ENCODE measurements at places on chromosomes 16 and 17. TPM values are rescaled to one million over a fixed set of nuclear protein-coding genes. Genes with fewer than 3 reads are reported as not detected.
A peak's percentile ranks its signal among the peaks of the same experiment; 100 is the strongest.

- no peak overlapping the region for H3K4me3 ChIP-seq
- H3K27me3 ChIP-seq, result peaks cover 37% of the 10 kb centered on the region
- H3K36me3 ChIP-seq, result no peaks in the 10 kb centered on the region
- DNase-seq, result peak; percentile 16
- no peaks in the 10 kb centered on the region for H3K4me1 ChIP-seq
Observed at GRCh38 chr16:31243734-31244670, 15.8 kb upstream of the ITGAM start.

DNA sequence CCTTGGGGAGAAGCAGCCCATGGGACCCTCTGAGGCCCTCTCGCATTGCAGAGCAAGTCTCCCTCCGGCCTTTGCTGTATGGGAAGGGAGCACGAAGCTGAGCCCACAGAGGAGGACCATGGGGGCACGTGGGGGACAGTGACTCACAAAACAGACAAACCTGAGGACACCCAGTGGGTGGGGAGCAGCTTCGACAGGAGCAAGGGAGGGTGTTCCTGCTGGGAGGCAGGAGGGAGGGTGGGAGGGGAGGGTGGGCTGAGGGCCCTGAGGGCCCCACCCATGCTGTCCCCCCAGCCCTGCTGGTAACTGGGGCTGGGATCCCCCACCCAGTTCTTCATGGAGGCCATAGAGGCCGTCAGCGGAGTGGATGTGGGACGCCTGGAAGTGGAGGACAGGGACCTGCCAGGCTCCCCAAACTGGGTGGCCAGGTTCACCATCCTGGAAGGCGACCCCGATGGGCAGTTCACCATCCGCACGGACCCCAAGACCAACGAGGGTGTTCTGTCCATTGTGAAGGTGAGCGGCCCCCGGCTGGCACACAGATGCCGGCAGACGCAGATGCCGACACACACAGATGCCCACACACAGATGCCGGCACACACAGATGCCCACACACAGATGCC, 12.5 kb downstream of the SLC22A31 start:
- H3K36me3 ChIP-seq, result no peaks in the 10 kb centered on the region
- H3K27me3 ChIP-seq, result peaks cover 53% of the 10 kb centered on the region
- H3K27ac ChIP-seq, result no peak overlapping the region
- peaks cover 13% of the 10 kb centered on the region for H3K4me1 ChIP-seq
- H3K4me3 ChIP-seq, result no peak overlapping the region
- peak; percentile 40 for DNase-seq

Gene CCL17
- not detected for total RNA-seq

GRCh38 chr16:55605754-55606336, 39.4 kb downstream of the CAPNS2 start:
- no peaks in the 10 kb centered on the region for H3K27me3 ChIP-seq
- H3K27ac ChIP-seq, result no peak overlapping the region
- no peak for DNase-seq
- H3K4me3 ChIP-seq, result no peak overlapping the region
- no peaks in the 10 kb centered on the region for H3K4me1 ChIP-seq

DNA sequence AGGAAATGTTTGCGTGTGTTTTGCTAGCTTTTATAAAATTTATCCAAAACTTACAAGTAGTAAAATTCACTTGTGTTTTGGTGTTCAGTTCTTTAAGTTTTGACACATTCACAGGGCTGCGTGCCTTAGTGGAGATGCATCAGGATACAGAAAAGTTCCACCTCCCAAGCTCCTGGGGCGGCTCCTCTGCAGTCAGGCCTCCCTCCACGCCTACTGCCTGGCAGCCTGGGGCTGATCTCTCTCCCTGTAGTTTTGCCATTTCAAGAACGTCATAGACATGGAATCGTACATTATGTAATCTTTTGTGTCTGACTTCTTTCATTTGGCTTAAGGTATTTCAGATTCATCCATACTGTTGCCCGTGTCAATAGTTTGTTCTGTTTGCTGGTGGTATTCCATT, 27.2 kb upstream of the IRF8 start:
- no peaks in the 10 kb centered on the region for H3K27me3 ChIP-seq
- no peaks in the 10 kb centered on the region for H3K36me3 ChIP-seq
- H3K4me3 ChIP-seq, result no peak overlapping the region
- H3K4me1 ChIP-seq, result no peaks in the 10 kb centered on the region
- no peak overlapping the region for H3K27ac ChIP-seq

Gene CCL15
- total RNA-seq, result not detected

Gene KRT15
- 2.3 TPM for total RNA-seq

Gene ALOX15B
- total RNA-seq, result 2.2 TPM

Gene MMP28
- total RNA-seq, result 20.6 TPM

Gene NKD1
- total RNA-seq, result 284 TPM

DNA sequence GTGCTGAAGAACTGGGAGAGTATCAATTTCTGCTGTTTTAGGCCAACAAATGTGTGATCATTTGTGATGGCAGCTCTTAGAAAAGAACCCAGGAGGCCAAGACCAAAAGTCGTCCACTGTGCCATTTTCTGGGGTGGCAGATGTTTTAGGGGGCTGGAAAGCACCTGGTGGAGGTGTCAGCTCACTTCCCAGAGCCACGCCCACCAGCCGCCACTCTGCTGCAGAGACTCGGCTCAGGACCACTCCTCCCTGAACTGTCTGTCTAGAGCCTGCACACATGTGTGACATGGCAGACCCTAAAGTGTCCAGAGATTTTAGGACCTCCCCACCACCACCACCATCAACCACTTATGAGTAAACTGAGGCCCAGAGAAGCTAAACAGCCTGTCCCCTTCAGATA, 23.9 kb upstream of the RPL38 start:
- H3K36me3 ChIP-seq, result no peaks in the 10 kb centered on the region
- no peak overlapping the region for H3K4me3 ChIP-seq
- no peaks in the 10 kb centered on the region for H3K4me1 ChIP-seq
- no peak overlapping the region for H3K27ac ChIP-seq

DNA sequence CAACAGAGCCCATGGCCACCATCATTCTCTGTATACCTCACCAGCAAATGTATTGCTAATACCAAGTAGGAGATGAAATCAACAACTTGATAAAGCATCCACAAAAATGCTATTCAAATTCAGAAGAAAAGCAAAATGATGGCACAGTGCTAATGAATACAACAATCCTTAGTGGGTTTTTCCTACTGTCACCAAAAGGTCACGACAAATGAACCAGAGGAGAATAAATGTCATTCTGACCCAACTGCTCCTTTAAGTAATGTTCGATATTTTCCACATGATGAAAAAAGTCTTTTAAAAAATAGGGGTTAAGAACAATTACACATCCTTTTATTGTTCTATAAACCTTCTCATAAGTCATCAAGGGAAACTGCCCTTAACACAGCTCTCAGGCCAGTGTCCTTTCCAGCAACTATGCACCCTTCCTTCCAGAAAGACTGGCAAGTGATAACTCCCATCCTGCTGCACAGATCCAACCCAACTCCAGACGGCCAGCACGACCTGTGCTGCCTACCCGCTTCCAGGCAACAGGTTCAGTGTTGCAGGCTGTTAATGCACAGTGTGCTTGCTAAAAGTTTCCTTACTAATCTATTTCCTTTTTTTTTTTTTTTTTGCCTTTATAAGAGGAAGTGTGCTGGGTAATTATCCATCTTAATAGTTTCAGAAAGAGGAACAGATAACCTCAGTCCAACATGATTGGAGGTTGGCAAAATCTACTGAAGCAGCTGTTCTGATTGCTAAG, 15.4 kb downstream of the FBXO31 start:
- peaks cover 84% of the 10 kb centered on the region for H3K4me1 ChIP-seq
- no peak for DNase-seq
- H3K27me3 ChIP-seq, result no peaks in the 10 kb centered on the region
- H3K4me3 ChIP-seq, result no peak overlapping the region
- peak overlapping the region; percentile 43 for H3K27ac ChIP-seq

DNA sequence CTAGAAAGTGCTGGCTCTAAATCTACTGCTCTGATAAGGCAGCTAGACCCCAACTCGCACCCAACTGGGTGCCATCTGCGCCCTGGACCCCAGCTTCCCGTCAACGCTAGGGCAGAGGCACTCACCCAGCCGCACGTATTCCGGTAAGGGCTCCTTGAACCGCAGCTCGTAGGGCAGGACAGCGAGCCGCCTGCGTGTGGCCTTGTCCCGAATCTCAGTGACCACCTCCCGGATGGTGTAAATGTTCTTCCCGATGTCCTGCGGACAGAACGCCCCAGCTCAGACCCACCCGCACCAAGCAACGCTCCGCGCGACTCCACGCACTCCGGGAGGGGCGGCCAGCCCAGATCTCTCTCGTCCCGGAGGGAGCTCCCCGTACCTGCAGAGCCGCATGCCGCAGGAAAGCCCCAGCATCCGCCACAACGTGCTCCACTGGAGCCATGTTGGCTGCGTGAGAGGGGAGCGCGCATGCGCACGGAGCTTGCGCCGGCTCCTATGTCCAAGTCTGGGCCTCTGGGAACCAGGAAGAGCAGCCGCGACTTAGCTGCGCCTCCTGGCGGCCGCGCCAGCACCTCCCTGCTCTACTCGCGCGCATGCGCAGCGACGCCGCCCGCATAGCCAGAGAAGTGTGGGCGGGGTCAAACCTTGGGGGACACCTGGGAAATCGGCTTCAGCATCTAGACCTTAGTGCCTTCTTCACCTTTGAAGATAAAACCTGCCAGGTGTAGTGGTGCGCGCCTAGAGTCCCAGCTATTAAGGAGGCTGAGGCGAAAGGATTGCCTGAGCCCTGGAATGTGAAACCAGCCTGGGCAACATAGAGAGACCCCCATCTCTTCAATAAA, at the start of gene NOB1:
Gene NOB1, minus strand, starts transcription at position 458 of the 842 bp plus-strand sequence. Its CDS starts 16 bp downstream, at position 442.
- H3K36me3 ChIP-seq, result peaks cover 31% of the 10 kb centered on the region
- no peaks in the 10 kb centered on the region for H3K27me3 ChIP-seq
- peaks cover 14% of the 10 kb centered on the region for H3K4me1 ChIP-seq
- peak within 1 kb of the TSS; percentile 96 for H3K4me3 ChIP-seq
- peak; percentile 97 for DNase-seq

Gene LPO
- total RNA-seq, result not detected

- no peak overlapping the region for H3K4me3 ChIP-seq
- H3K27me3 ChIP-seq, result peaks cover 3% of the 10 kb centered on the region
- H3K4me1 ChIP-seq, result no peaks in the 10 kb centered on the region
- no peaks in the 10 kb centered on the region for H3K36me3 ChIP-seq
Observed at GRCh38 chr17:57697891-57698711, 47.0 kb downstream of the CCDC182 start.

- no peaks in the 10 kb centered on the region for H3K27me3 ChIP-seq
- no peak for DNase-seq
- no peak overlapping the region for H3K27ac ChIP-seq
- no peak overlapping the region for H3K4me3 ChIP-seq
Observed at GRCh38 chr17:7897090-7897489, 8.5 kb downstream of the CHD3 start.

- H3K36me3 ChIP-seq, result no peaks in the 10 kb centered on the region
- no peaks in the 10 kb centered on the region for H3K4me1 ChIP-seq
- no peak overlapping the region for H3K4me3 ChIP-seq
- peaks cover 28% of the 10 kb centered on the region for H3K27me3 ChIP-seq
- DNase-seq, result no peak
Observed at GRCh38 chr17:31418773-31419350, 27.4 kb downstream of the RAB11FIP4 start.

Gene MMP15
- total RNA-seq, result 20.4 TPM

- no peak overlapping the region for H3K27ac ChIP-seq
- no peaks in the 10 kb centered on the region for H3K36me3 ChIP-seq
- H3K4me1 ChIP-seq, result peaks cover 5% of the 10 kb centered on the region
- H3K27me3 ChIP-seq, result no peaks in the 10 kb centered on the region
- no peak overlapping the region for H3K4me3 ChIP-seq
Observed at GRCh38 chr16:51002881-51003490, 148.1 kb downstream of the SALL1 start.

Gene DNASE1L2
- total RNA-seq, result not detected

GRCh38 chr16:1389762-1390161, 24.7 kb downstream of the UNKL start:
- H3K27ac ChIP-seq, result no peak overlapping the region
- peaks cover 96% of the 10 kb centered on the region for H3K36me3 ChIP-seq
- H3K27me3 ChIP-seq, result no peaks in the 10 kb centered on the region
- H3K4me3 ChIP-seq, result no peak overlapping the region
- no peak for DNase-seq

DNA sequence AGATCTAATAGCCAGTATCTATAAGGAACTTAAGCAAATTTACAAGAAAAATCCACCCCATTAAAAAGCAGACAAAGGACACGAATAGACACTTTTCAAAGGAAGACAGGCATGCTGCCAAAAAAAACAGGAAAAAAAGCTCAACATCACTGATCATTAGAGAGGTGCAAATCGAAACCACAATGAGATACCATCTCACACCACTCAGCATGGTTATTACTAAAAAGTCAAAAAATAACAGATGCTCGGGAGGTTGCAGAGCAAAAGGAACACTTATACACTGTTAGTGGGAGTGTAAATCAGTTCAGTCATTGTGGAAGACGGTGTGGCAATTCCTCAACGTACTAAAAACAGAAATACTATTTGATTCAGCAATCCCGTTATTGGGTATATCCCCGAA, 9.6 kb downstream of the STX8 start:
- H3K27me3 ChIP-seq, result no peaks in the 10 kb centered on the region
- H3K4me3 ChIP-seq, result no peak overlapping the region
- no peak overlapping the region for H3K27ac ChIP-seq
- peaks cover 43% of the 10 kb centered on the region for H3K36me3 ChIP-seq

DNA sequence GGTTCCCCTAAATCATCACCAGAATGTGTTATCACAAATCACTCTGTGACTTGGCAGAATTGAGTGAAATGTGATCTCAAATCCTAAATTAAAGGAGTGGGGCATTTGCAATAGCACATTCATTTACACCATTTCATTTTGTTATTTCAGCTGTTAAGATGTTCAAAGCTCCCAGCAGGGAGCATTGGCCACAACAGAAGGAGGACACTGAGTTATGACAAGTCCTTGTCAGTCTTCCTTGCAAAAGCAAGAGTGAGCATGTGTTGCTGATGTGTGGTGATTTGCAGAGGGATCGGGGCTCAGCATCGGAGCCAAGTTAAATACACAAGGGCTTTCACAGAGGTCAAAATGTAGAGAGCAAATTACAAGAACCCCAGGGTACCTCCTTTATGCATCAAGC, 372.2 kb upstream of the CDH5 start:
- no peak overlapping the region for H3K4me3 ChIP-seq
- H3K4me1 ChIP-seq, result no peaks in the 10 kb centered on the region
- no peak for DNase-seq
- no peaks in the 10 kb centered on the region for H3K27me3 ChIP-seq
- H3K27ac ChIP-seq, result no peak overlapping the region

- no peak for DNase-seq
- no peaks in the 10 kb centered on the region for H3K36me3 ChIP-seq
- H3K27ac ChIP-seq, result no peak overlapping the region
- no peak overlapping the region for H3K4me3 ChIP-seq
Observed at GRCh38 chr17:43845766-43846165, 1.2 kb upstream of the CD300LG start.

GRCh38 chr16:56607109-56607618, 1.2 kb upstream of the MT2A start:
- peaks cover 35% of the 10 kb centered on the region for H3K4me1 ChIP-seq
- H3K4me3 ChIP-seq, result no peak overlapping the region
- peak; percentile 62 for DNase-seq
- H3K27me3 ChIP-seq, result no peaks in the 10 kb centered on the region
- no peaks in the 10 kb centered on the region for H3K36me3 ChIP-seq
- H3K27ac ChIP-seq, result peak overlapping the region; percentile 92

Gene LRRC46
- not detected for total RNA-seq
